ENCODE measurements at places on chromosomes 12 and 14.

- no peak for DNase-seq
Measured at GRCh38 chr12:1523558-1524050, 70.8 kb downstream of the FBXL14 start.

- no peak for DNase-seq
Measured at GRCh38 chr12:56994231-56994746, 12.1 kb downstream of the ZBTB39 start.

- no peak for DNase-seq
Measured at GRCh38 chr12:76666290-76666835, 97.6 kb upstream of the ZDHHC17 start.

DNA sequence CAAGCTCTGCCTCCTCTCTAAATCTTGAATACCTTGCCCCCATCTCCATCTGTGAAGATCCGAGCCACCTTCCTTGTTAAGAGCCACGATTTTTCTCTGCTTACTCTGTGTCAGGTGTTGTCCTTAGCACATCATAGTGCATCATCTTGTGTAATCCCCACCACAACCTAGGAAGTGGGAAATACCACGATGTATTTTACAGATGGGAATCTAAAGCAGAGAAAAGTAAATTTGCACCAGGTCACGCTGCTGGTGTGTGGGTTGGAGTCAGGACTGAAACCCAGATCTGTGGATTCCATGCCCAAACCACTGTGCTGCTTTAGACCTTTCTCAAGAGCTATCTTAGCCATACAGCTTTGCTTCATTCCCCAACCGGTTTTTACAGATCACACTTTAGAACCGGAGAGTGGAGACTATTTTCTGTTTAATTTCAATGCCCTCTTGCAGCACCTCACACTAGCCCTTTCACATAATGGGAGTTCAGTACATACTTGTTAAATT lies 94.6 kb downstream of the PPM1A start:
- no peak for DNase-seq

DNA sequence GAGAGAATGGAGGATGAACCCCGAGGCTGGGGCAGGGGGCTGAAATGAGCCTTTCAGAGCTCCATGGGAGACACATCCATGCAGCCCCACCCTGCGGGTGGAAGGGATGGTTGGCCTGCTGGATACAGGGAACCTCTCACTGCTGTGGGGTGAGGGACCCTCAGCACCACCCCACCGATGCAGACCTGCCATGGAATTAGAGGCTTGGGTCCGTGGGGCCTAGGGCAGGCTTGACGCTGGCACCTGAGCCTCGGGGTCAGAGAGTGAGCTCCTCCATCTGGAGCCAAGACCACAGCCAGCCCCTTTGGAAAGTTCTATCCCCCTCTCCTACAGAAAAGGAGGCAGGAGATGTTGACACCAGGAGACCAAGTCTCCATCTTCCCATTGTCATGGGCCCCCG lies 7.4 kb upstream of the KRT74 start:
- no peak for DNase-seq

DNA sequence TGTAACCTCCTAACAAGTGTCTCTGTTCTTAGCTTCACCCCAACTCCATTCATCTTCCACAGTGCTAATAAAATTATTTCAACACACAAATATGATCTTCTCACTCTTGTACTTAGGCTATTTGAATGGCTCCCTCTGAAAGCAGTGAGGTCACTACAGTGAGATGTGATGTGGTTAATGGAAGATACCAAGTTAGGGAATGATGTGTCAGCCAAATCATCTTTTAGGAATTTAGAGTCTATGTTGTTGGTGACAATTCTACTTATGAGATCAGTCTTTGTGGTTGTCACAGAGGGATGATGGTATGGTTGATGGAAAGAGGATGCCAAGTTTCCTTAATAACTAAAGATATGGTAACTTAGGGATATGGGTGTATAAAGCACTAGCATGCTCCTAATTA lies 57.6 kb downstream of the POLR3B start:
- no peak for DNase-seq

- DNase-seq = no peak
Measured at GRCh38 chr14:27056586-27056985, 458.8 kb upstream of the NOVA1 start.

GRCh38 chr12:88958946-88959345 lies 378.7 kb upstream of the KITLG start:
- DNase-seq = no peak

DNA sequence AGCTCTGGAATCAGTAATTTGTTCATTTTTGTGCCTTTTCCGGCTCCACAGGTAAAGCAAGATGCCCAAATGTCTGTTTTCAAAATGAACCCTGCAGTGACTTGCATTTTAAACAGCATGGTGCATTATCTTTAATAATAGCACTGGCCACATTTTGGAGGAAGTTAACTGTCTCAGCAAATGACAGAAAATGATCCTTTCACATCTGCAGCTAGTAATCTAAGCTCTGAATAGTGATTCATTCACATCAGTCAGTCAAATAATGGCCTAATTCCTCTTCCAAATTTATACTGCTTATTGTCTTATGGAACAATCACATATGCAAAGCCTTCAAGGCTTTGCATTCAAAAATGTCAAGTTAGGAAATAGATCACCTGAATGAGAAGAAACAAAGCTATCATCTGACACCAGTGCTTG lies 75.6 kb downstream of the PPM1H start:
- DNase-seq = no peak

DNA sequence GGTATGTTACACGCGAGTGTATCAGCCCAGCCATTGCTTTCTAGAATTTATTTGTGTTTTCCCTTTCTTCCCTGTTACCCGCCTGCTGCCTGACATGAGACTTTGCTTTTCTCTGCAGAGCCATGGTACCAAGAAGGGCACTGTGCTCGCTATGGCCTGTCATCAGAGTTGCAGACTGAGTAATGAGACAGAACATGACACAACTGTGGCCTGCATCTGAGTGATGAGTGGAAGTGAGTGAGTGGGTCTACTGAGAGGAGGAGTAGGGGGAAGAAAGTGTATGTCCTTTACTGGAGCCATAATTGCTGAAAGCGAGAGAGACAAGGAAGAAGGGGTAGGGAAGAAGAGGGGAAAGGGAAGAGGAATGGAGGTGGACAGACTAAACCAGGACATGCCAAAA lies 2.9 kb downstream of the RILPL1 start:
- no peak for DNase-seq

DNA sequence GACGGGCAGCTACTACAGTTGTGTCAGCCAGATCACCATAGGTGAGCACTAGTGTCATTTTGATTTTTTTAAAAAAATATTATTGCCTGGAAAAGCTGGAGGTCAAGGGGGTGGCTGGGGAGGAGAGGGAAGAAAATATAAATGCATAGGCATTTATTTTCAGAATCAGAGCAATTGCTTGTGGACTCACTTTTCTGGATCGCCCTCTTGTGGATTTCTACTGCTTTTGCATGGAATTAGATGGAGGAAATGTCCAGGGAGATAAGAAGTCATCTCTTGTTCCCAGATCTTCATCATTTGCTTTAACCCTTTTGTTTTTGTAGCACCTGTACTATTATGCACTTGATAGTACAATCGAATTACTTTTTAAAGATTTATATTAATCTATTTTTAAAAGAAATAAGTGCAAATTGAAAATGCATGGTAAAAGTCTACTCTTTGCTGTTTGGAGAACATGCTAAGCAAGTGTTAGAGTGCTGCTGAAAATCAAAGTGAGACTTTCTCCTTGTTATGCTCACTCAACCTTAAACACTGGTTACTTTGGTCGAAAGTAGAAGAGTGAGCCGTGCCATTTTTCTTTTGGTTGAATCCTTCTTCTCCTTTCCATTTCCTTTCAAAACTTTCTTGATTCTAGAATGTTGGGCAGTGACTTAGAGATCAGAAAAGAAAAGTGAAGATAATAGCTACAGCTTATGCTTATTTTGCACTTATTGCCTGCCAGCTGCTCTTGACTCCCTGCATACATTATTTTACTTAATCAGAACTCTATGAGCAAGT lies 60.6 kb upstream of the ANO4 start:
- no peak for DNase-seq

GRCh38 chr14:22466491-22466890 lies 122.5 kb downstream of the DAD1 start:
- DNase-seq = no peak

GRCh38 chr12:4766445-4766844 lies 46.2 kb downstream of the GALNT8 start:
- no peak for DNase-seq

DNA sequence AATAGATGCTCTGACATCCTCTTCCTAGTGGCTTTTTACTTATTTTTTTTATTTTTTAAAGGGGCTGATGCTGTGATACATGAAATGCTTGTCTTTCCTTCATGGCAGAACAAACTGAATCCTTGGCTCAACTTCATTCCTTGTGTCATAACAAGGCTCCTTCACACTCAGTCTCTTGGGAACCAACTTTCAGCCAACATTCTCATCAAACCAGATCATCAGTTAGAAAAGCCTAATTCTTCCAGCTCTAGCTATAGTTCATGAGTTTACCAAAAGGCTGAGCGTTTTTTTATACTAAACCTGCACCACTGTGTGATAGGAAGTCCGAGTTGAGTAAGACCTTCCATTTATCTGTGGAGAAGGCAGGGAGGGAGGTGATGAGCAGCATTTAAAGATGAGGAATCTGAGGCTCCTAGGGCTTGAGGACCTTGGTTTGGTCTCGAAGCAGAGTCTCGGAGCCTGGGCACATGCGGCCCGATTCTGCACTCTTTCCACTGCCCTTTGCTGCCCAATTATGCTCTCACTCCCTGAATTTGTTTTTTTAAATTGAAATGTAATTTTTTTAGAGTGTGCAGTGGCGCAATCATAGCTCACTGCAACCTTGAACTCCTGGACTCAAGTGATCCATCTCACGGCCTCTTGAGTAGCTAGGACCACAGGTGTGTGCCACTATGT lies 8.2 kb downstream of the GPRC5D start:
- DNase-seq = no peak

Measured in stimulated activated CD4-positive, alpha-beta T cell treated with anti-CD3 and anti-CD28 coated beads, Interleukin-4, amount 100 ng/mL, for 24 hours (primary cell).